H1 (cell line): ENCODE measurements at places on chromosomes 13 and 19.

DNA sequence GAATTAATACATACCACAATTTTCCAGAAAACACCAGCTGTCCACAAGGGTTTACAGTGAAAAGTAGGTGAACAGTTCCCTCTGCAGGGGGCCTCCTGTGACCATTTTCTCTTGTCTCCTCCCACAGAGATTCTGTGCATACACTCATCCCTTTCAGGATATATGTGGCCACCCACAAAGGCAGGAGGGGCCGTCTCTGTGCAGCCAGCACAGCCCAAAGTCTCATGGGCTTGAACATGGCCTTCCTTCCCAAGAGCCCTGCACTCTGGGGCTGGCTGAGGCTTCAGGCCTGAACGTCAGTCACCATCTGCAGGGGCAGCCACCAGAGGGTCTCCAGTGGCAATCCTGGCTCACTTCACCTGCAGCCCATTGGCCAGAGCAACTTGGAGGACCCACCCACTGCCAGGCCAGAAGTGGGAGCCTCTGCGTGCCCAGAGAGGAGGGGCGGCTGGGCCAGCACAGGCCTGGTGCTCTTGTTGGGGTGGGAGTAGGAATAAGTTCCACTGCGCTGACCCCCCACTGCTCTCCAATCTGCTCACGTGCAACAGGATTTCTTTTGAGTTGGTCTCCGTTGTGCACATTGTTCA is 25.1 kb downstream of the TMEM161A start:
- H3K27ac ChIP-seq: no peak overlapping the region
- H3K27me3 ChIP-seq: no peaks in the 10 kb centered on the region
- DNase-seq: peak; percentile 71
- H3K4me3 ChIP-seq: no peak overlapping the region
- peaks cover 2% of the 10 kb centered on the region; the same call in 1 of the 2 replicates for H3K4me1 ChIP-seq

- H3K36me3 ChIP-seq: no peaks in the 10 kb centered on the region
- no peak overlapping the region for H3K27ac ChIP-seq
- no peak for DNase-seq
- H3K4me3 ChIP-seq: no peak overlapping the region
These were observed 84.5 kb downstream of the SPRY2 start for GRCh38 chr13:80256352-80256932.

DNA sequence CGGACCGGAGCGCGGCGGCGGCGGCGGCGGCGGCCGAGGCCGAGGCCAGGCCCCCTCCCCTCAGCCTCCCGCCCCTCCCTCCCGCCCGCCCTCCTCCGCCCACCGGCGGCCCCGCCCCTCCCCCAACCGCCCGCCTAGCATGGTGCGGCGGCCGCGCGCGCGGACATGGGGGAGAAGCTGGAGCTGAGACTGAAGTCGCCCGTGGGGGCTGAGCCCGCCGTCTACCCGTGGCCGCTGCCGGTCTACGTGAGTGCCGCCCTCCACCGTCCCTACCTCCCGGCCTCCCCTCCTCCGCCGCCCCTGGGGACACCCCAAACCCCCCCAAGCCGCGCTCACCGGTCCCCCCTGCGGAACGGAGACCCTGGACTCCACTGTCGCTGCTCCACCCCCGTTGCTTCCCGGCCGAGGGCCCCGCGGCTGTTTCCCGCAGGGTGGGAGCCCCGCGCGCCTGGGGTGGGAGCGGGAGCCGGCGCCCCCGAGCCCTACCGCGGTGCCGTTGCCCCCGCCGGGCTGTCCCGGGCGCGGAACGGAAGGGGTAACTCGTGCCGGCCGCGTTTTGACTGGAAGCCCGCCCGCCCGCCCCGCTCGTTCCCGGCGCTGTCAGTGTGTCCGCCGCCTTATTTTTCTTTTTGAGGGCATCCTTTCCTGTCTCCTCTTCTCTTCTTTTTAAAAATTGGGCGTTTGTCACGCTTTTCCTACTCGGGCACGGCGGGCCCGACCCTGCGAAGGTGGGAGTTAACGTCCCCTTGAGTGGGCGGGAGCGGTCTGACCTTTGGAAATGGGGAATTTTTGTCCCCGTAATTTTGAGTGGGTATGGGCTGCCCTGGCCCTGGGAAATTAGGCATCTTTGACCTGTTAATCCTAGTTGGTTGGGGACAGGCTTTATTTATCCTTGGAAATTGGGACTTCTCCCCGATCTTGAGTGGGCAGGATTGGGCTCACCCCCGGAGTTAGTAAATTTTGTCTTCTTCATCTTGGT is 576 bp downstream of the DOT1L start:
- H3K4me1 ChIP-seq: no peaks in the 10 kb centered on the region
- DNase-seq: peak; percentile 68
- peak overlapping the region; percentile 52; the same call in 1 of the 2 replicates for H3K27ac ChIP-seq

GRCh38 chr13:53043398-53043797 is 14.8 kb downstream of the OLFM4 start:
- H3K27me3 ChIP-seq: no peaks in the 10 kb centered on the region
- no peak for DNase-seq
- no peak overlapping the region for H3K27ac ChIP-seq
- no peak overlapping the region for H3K4me3 ChIP-seq

GRCh38 chr13:49254007-49254406 is 6.3 kb downstream of the CDADC1 start:
- DNase-seq: no peak
- no peaks in the 10 kb centered on the region for H3K27me3 ChIP-seq
- H3K36me3 ChIP-seq: no peaks in the 10 kb centered on the region
- no peaks in the 10 kb centered on the region for H3K4me1 ChIP-seq
- no peak overlapping the region for H3K27ac ChIP-seq
- H3K4me3 ChIP-seq: no peak overlapping the region

GRCh38 chr19:10019246-10019645 is 6.0 kb downstream of the RDH8 start:
- H3K27me3 ChIP-seq: no peaks in the 10 kb centered on the region
- H3K4me3 ChIP-seq: no peak overlapping the region
- H3K27ac ChIP-seq: no peak overlapping the region
- no peak for DNase-seq
- H3K4me1 ChIP-seq: no peaks in the 10 kb centered on the region
- no peaks in the 10 kb centered on the region for H3K36me3 ChIP-seq

- peaks cover 14% of the 10 kb centered on the region for H3K4me1 ChIP-seq
- H3K27me3 ChIP-seq: no peaks in the 10 kb centered on the region; the same call in 1 of the 2 replicates
- H3K27ac ChIP-seq: peak overlapping the region; percentile 76; the same call in 1 of the 2 replicates
- peak overlapping the region; percentile 87 for H3K4me3 ChIP-seq
- no peak for DNase-seq
These were observed 812 bp downstream of the DPY19L3 start for GRCh38 chr19:32406161-32407003.

DNA sequence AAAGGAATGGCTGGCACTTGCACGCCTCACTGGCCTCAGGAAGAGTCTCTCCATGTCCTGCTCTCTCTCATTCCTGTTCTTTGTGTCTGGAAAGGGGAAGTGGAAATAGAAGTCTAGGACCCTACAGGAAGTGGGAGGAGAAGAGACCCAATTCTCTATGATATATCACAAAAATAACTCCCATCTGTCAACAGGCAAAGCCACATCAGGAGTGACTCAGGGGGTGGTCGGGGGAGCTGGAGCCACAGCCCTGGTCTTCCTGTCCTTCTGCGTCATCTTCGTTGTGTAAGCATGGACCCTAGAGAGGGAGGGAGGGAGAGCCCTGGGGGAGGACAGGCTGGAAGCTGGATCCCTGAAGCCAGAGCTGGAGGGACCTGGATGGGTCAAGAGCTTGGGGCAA is 3.0 kb downstream of the SIGLEC9 start:
- H3K4me3 ChIP-seq: no peak overlapping the region
- no peak overlapping the region for H3K27ac ChIP-seq
- DNase-seq: no peak
- no peaks in the 10 kb centered on the region for H3K4me1 ChIP-seq
- no peaks in the 10 kb centered on the region for H3K36me3 ChIP-seq

DNA sequence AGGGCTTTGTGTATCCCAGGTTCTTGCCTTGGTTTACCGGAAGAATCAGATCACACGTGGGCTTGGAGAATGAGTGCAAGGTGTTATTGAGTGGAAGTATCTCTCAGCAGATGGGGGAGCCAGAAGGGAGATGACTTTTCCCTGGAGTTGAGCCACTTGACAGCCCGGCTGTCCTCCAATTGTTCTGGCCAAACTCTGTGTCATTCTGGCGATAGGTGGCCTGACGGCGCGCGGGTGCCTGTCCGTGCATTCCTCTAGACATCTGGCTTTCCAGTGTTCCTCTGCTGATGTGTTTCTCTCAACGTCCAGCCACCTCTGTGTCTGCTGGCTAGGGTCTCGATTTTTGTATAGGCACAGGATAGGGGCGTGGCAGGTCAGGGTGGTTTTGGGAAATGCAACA is 181.9 kb downstream of the SHISA2 start:
- H3K4me1 ChIP-seq: peaks cover 2% of the 10 kb centered on the region
- H3K4me3 ChIP-seq: no peak overlapping the region
- no peak for DNase-seq
- no peaks in the 10 kb centered on the region for H3K36me3 ChIP-seq

- H3K4me1 ChIP-seq: no peaks in the 10 kb centered on the region
- H3K36me3 ChIP-seq: no peaks in the 10 kb centered on the region
- no peak overlapping the region for H3K4me3 ChIP-seq
- DNase-seq: no peak
- H3K27me3 ChIP-seq: no peaks in the 10 kb centered on the region
- H3K27ac ChIP-seq: no peak overlapping the region
These were observed 12.4 kb downstream of the TMEM143 start for GRCh38 chr19:48351341-48351752.

- H3K36me3 ChIP-seq: peaks cover 14% of the 10 kb centered on the region; the same call in 1 of the 2 replicates
- peak; percentile 76 for DNase-seq
- peak within 1 kb of the TSS; percentile 96 for H3K27ac ChIP-seq
- no peaks in the 10 kb centered on the region for H3K27me3 ChIP-seq
- peak within 1 kb of the TSS; percentile 87 for H3K4me3 ChIP-seq
These were observed at the start of gene WDR18 for GRCh38 chr19:984165-984967. Gene WDR18 (plus strand): TSS chr19:984345. CDS start chr19:984354, 9 bp downstream.

- DNase-seq: no peak
- H3K4me1 ChIP-seq: no peaks in the 10 kb centered on the region
- H3K36me3 ChIP-seq: no peaks in the 10 kb centered on the region
These were observed 110.2 kb downstream of the RAP2A start for GRCh38 chr13:97544031-97544765.

DNA sequence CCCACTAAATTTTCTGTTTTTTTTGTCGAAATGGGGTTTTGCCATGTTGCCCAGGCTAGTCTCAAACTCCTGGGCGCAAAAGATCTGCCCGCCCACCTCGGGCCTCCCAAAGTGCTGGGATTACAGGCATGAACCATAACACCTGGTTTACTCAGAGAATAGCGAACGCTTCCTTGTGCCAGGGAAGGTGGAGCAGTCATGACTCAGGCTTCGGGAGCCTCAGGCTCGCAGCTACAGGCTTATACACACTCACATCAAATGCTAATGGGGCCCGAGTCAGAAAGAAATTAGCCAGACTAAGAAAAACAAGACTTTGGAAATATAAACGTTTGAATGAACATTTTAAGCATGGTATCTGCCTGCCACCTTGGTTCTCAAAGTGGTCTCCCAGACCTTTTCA is 11.0 kb upstream of the TPT1 start:
- no peak for DNase-seq
- H3K27me3 ChIP-seq: no peaks in the 10 kb centered on the region
- peaks cover 3% of the 10 kb centered on the region; the same call in 1 of the 2 replicates for H3K36me3 ChIP-seq
- no peak overlapping the region for H3K4me3 ChIP-seq
- no peak overlapping the region for H3K27ac ChIP-seq

- H3K36me3 ChIP-seq: no peaks in the 10 kb centered on the region
- DNase-seq: no peak
- H3K27me3 ChIP-seq: peaks cover 30% of the 10 kb centered on the region
- H3K27ac ChIP-seq: no peak overlapping the region
- peaks cover 3% of the 10 kb centered on the region; the same call in 1 of the 2 replicates for H3K4me1 ChIP-seq
These were observed 8.3 kb upstream of the PDX1 start for GRCh38 chr13:27911521-27911920.

DNA sequence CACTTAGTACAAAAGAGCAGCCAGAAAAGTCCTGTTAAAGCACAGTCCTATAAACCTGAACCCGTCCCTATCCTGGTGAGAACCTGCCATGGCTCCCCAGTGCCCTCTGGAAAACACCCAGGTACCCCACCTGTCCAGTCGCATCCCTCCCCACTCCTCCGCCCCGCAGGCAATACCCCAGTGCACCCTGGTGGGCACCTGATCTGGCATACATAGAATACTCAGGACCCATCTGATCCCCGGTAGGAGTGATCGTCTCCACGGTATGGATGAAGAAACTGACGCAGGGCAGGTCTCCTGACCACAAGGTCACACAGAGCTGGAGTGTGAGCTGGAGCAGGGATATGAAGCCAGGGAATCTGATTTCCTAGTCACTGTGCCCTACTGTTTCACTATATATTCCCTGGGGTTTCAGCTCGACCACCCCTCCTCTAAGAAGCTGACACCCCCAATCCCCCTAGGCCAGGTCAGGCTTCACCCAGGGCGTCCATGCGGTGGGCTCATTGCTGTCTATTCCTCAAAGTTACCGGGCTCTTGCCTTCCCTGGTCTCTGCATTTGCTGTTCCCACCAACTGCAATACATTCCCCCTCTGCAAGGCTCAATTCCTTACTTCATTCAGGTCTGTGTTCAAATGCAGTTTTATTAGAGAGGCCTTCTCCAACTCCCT is 12.6 kb downstream of the FBXO46 start:
- peak overlapping the region; percentile 59 for H3K4me3 ChIP-seq
- peaks cover 6% of the 10 kb centered on the region; the same call in 1 of the 2 replicates for H3K36me3 ChIP-seq
- peak overlapping the region; percentile 91 for H3K27ac ChIP-seq
- DNase-seq: no peak
- H3K4me1 ChIP-seq: no peaks in the 10 kb centered on the region

DNA sequence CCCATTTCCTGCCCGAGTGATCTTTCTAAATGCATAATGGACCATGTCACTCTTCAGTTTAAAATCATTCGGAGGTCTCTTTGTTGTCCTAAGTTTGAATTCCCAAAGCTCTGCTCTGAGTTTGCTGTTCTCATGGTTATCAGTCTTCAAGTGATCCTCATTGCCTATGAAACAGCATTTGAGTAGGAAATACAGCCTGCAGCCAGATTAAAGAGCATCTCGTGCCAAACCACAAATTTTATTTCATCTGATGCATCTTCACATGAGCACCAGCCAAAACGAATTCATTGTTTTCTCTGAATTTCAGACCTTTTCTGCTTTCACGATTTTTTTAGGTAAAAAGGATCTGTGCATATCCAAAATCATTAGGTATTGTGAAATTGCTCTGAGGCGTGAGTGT is 299.6 kb downstream of the TDRD3 start:
- no peaks in the 10 kb centered on the region for H3K36me3 ChIP-seq
- no peak overlapping the region for H3K27ac ChIP-seq
- DNase-seq: no peak
- H3K27me3 ChIP-seq: no peaks in the 10 kb centered on the region
- no peaks in the 10 kb centered on the region for H3K4me1 ChIP-seq

DNA sequence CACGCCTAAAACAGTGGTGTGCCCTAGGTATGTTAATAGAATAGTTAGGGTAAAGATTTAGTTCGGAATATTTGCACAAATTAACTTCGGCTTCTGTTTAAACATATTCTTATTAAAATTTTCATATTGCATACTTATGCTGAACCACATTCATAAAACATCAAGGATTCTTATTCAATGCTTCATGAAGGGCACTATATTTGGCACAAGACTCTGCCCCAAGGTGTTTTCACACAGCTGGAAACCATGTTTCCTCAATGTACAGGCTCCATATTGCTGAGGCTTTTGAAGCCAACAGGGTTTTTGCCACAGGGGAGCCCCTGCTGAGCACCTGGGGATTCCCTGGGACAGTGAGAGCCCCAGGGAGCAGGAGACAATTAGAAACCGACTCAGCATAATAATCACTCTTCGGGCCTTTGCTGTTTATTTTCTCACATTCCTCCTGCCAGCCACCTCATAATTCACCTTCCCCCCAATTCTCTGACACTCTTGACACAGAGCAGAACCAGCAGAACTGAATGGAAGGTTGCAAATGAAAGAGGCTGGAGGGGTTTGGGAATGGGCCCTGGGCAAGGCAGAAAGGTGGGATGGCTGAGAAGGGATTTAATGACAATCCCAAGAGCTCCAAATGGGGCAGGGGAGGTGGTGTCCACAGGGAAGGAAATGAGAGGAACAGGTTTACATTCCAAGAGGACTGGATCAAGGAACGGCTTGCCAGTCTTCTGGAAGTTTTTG is 72.3 kb upstream of the POMP start:
- H3K4me1 ChIP-seq: peaks cover 5% of the 10 kb centered on the region; the same call in 1 of the 2 replicates
- no peaks in the 10 kb centered on the region for H3K27me3 ChIP-seq
- no peak for DNase-seq
